Pulmonary artery endothelial cell (primary cell): ENCODE measurements at places on chromosomes 1 and 21. TPM values are rescaled to one million over a fixed set of nuclear protein-coding genes. Genes with fewer than 3 reads are reported as not detected.

The CYP4A11 gene
- total RNA-seq = not detected in 2 replicates

The NGF gene
- not detected in 2 replicates for total RNA-seq

The HSPB7 gene
- total RNA-seq = 0.14 TPM in 1 of 2 replicates, not detected in the other

The TEX38 gene
- not detected in 2 replicates for total RNA-seq

The OR2L5 gene
- not detected in 2 replicates for total RNA-seq

The PCBP3 gene
- total RNA-seq = 0.13 and 0.14 TPM in 2 replicates

The OLFML3 gene
- total RNA-seq = 0.78 and 0.86 TPM in 2 replicates

The S100A16 gene
- 689 and 738 TPM in 2 replicates for total RNA-seq

The ADORA1 gene
- total RNA-seq = not detected in 2 replicates

- DNase-seq = no peak
Measured at GRCh38 chr1:51238034-51238403, 1.9 kb downstream of the RNF11 start.

DNA sequence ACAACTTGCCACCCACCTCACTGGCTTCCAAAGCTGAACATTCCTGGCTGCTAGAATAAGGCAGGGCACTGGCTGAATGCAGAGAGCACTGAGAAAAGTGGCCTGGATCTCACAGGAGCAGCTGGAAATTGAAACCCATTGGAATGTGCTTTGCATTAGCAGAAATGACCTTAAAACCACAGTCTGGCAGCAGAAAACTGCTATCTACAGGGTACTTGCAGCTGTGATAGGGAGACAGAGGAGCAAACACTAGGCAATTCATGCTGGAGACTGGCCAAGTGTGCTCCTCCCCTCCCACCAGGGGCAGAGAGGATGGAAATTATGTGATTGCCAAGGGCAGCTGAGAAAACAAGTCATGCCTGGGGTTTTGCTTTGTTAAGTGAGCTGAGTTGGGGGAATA is 47.2 kb downstream of the HSD3B1 start:
- DNase-seq = peak; percentile 7

- peak; percentile 19 for DNase-seq
Measured at GRCh38 chr1:112673592-112674439, 643 bp upstream of the MOV10 start.

DNA sequence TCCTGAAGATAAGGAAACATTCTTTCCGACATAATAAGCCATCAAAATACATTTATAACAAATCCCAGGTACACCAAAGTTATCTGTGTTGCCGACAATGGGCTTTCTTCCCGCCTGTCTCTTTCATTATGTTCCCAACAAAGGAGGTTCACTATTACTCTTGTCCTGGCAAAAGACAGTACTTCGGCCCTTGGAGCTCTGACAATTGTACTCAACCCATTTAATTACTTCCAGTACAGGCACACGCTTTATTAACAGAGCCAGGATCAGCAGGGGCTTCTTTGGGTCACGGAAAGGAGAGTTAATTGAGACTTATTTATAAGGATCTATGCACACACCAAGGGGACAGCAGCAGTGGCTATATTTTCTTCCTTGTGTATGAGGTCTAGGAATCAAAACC is 46.6 kb upstream of the DUSP10 start:
- no peak for DNase-seq

- DNase-seq = no peak
Measured at GRCh38 chr1:233061265-233061664, 110.9 kb downstream of the NTPCR start.

GRCh38 chr1:32773018-32773763 is 44.0 kb downstream of the YARS1 start:
- no peak for DNase-seq

DNA sequence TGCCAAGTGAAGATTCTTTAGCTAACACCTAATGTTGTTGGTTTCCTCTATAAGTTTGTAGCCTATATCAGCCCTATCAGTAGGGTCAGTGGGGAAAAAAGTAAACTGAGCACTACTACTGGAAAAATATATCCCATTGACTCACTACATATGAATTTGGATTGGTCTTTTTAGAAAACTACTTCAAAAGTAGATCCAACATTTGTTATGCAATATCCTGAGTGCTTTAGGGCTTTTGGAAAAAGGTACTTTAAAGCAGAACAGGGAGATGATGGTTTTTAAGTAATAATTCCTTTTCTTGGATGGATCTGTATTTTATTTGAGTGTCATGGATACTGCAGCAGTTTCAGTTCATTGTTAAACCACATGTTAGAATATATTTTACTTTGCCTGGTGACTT is 7.1 kb downstream of the C1orf21 start:
- DNase-seq = no peak

DNA sequence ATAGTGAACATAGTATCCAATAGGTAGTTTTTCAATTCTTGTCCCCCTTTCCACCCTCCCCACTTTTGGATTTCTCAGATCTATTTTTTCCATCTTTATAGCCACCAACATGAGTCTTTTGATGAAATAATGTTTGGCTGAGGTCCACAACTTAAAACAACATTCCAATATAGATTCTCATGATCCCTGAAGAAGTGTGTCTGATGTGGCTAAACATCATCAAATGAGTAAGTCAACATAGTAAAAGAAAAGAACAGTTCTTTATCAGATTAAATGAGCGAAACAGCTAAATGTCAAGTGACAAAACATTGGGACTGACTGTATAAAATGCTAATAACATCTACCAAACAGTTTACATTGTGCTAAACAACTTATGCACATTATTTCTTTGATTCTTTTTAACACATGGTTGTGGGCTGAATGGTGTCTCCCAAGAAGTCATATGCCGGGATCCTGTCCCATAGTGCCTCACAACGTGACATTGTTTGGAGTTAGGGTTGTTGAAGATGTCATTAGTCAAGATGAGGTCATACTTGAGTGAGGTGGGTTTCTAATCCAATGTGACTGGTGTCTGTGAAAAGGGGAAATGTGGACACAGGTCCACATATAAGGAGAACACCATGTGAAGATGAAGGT is 453.6 kb downstream of the LTN1 start:
- peak; percentile 40 for DNase-seq

DNA sequence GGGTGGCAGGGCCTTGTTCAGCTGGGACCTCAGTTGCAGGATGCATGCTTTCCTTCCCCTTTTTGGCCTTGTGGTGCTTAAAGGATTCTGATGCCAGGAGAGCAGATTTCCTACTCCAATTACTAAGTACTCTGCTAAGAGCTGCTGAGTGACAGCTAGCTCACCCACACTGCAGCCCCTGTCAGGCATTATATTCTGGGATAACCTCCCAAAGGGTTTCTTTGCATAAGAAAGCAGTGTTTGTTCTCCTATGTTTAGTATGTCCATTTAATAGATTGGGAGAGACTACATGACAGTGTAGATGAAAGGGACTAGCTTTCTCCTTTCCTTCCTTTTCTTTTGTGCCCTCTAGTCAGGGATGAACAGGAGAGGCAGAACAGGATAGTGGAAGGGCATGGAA is 100.7 kb downstream of the FAM78B start:
- no peak for DNase-seq

- no peak for DNase-seq
Measured at GRCh38 chr1:205812271-205812877, 624 bp downstream of the SLC41A1 start.

GRCh38 chr1:230158415-230159291 is 91.6 kb downstream of the GALNT2 start:
- no peak for DNase-seq

GRCh38 chr1:169929210-169929526 is 35.5 kb upstream of the SCYL3 start:
- DNase-seq = no peak
